Progenitor cell of endocrine pancreas (in vitro differentiated cells): ENCODE measurements at places on chromosomes 3 and 15. TPM values are rescaled to one million over a fixed set of nuclear protein-coding genes. Genes with fewer than 3 reads are reported as not detected.
A peak's percentile ranks its signal among the peaks of the same experiment; 100 is the strongest.

The UTS2B gene
- total RNA-seq = 0.62 TPM in 1 of 2 replicates, not detected in the other

GRCh38 chr15:100318880-100319279 is 22.9 kb downstream of the ADAMTS17 start:
- no peak for DNase-seq
- no peak overlapping the region for H3K4me3 ChIP-seq
- peaks cover 2% of the 10 kb centered on the region for H3K27me3 ChIP-seq
- no peak overlapping the region for H3K27ac ChIP-seq

GRCh38 chr15:65766422-65767263 is 25.4 kb downstream of the DENND4A start:
- peaks cover 14% of the 10 kb centered on the region for H3K4me1 ChIP-seq
- no peaks in the 10 kb centered on the region for H3K36me3 ChIP-seq
- DNase-seq = no peak
- H3K27ac ChIP-seq = no peak overlapping the region
- H3K4me3 ChIP-seq = no peak overlapping the region

The PAQR5 gene
- total RNA-seq = 12.6 and 14.6 TPM in 2 replicates

The LRRIQ4 gene
- total RNA-seq = 0.31 and 0.42 TPM in 2 replicates

DNA sequence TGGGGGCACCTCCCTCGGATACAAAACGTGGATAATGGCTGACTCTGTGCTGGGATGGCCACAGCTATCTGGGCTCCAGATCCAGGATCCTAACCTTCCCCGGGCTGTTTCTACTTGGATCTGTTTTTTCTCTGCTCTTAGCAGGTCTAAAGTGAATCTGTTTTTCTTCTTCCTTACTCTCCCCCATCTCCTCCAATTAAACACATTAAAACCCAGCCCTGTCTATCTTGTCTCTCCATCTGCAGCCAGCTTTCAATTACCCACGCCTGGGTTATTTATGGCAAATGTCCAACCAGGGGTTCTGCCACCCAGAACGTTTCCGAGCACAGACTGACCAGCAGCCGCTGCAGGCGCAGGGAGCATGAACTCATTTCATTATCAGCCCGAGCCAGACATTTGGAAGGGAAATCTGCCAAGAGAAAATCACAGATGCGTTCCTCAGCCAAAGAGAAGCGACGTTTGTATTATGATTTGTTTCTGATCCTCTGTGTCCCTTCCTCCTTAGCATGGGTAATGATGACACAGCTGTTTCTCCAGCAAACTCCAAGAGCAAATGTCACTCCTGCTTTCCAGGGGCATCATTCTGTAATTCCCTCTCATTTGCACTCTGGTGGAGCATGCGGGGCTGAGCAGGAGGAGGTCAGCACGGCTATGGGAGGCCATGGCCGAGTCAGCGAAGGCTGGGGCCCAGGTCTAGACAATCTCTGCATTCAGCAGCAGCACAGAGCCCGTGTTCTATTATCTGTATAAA is 42.0 kb downstream of the UMPS start:
- no peak overlapping the region for H3K27ac ChIP-seq
- no peak for DNase-seq
- no peaks in the 10 kb centered on the region for H3K4me1 ChIP-seq
- no peak overlapping the region for H3K4me3 ChIP-seq
- no peaks in the 10 kb centered on the region for H3K27me3 ChIP-seq
- peaks cover 11% of the 10 kb centered on the region for H3K36me3 ChIP-seq

DNA sequence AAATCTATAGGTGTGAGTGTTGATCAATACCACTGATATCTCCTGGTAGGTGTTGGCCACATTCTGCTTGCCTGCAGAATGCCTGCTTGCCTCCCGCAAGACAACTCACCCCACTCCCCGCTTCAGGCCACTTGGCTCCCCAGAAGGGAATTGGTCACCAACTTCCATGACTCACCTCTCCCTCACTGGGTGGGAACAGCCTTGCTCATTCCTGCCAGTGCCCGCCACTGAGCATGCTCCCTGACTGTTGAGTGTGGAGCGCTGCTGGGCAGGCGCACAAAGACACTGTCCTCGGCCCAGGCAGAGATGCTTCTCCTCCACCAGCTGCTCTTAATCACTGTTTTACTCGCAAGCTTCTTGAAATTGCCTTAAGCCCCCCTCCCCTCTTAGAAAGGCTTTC is 57.3 kb upstream of the PPP2R3A start:
- no peaks in the 10 kb centered on the region for H3K36me3 ChIP-seq
- no peaks in the 10 kb centered on the region for H3K27me3 ChIP-seq
- no peak overlapping the region for H3K27ac ChIP-seq
- no peak for DNase-seq
- no peak overlapping the region for H3K4me3 ChIP-seq

GRCh38 chr15:34239151-34239808 is 14.5 kb downstream of the EMC4 start:
- DNase-seq = no peak
- H3K27ac ChIP-seq = no peak overlapping the region

DNA sequence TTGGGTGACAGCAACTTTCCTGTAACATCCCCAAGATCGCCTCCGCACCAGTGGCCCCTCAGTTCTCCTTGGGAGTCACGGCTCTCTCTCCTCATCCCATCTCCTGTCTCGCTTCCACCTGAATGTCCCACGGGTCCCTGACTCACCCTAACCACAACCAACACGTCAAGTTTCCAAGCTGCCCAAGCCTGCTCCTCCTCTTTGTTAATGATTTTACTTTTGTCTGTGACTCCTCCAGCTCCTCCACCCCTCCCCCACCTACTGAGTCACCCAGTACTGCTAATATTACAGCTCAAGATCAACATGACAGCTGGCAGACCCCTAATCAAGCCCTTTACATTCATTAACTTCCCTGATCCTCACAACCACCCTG is 39.3 kb downstream of the BDH1 start:
- no peak overlapping the region for H3K4me3 ChIP-seq
- DNase-seq = no peak
- H3K36me3 ChIP-seq = peaks cover 8% of the 10 kb centered on the region
- peak overlapping the region; percentile 9 for H3K27ac ChIP-seq

The C3orf85 gene
- not detected in 2 replicates for total RNA-seq

DNA sequence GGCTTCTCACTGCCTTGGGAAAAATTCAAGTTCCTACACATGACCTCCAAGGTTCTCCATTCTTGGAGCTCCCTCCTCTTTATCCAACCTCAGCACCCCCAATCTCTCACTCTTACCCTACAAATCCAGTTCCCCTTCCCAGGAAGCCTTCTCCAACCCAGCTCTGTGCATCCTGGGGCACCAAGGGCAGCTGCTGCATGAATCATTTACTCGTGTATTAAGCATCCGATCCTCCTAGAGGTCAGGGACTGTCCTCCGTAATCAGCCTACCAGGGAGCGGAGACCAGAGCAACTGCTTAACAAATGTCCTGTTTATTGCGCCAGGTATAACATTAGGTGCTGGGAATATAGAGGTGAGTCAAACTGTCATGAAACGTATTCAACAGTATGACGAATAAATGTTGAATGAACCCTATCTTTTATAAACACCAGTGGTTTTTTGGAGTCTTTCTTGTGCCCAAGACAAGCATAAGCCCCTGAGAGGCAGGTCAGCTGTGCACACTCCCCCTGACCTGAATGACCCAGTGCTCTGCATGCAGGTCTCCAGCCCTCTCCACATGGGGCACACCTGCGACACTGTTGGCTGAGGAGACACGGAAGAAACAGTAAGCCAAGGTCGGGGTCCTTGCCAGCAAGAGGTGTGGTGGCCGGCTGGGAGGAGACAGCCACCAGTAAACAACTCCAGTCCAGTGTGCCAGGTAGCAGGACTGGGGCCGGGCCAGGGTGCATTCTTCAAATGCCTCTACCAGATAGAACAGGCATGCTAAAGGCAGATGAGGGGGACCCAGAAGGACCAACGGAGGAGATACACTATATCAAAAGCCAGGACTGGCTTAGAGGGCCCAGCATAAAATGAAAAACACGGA is 27.6 kb downstream of the ANP32A start:
- H3K4me3 ChIP-seq = no peak overlapping the region
- H3K4me1 ChIP-seq = peaks cover 81% of the 10 kb centered on the region
- no peaks in the 10 kb centered on the region for H3K27me3 ChIP-seq
- peak overlapping the region; percentile 56 for H3K27ac ChIP-seq
- DNase-seq = no peak

DNA sequence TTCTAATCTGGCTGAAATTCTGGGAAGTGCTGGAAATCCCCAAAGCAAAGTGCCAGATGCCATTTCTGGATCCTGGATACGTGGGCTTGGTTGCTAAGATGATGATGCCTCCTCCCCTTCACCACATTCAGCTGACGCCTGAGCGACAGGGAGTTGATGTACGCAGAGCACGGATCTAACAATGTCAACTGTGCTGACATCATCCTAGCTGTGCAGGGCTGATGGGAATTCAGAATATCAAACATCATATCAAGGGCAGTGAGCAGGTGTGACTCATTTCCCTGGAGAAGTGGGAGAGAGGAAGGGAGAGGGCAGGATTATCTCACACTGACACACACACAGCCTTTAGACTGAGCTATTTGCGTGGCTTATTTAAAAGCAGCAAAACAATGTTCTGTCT is 92.6 kb upstream of the ZBTB20 start:
- no peaks in the 10 kb centered on the region for H3K4me1 ChIP-seq
- H3K36me3 ChIP-seq = no peaks in the 10 kb centered on the region
- DNase-seq = no peak
- no peak overlapping the region for H3K4me3 ChIP-seq

DNA sequence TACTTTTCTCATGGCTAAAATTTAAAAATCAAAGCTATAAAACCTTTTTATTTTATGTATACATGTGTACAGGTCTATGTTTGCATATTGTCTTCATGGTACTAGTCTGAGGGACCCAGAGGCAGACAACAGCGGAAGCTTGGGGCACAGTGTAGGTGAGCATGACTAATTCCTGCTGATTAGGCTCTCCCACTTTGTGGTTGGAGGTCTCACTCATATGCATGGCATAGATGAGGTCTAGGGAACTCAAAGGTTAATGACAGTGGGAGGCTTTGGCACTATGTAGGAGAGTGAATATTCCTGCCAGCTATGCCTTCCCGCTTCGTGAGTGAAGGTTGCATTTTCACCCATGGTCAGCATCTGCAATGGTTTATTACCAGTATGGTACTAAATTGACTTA is 47.5 kb upstream of the AADACL2 start:
- no peaks in the 10 kb centered on the region for H3K27me3 ChIP-seq
- H3K36me3 ChIP-seq = no peaks in the 10 kb centered on the region
- no peak overlapping the region for H3K27ac ChIP-seq
- H3K4me3 ChIP-seq = no peak overlapping the region

- H3K4me1 ChIP-seq = no peaks in the 10 kb centered on the region
- H3K27ac ChIP-seq = no peak overlapping the region
Observed at GRCh38 chr3:84974347-84974746, 15.6 kb downstream of the CADM2 start.

DNA sequence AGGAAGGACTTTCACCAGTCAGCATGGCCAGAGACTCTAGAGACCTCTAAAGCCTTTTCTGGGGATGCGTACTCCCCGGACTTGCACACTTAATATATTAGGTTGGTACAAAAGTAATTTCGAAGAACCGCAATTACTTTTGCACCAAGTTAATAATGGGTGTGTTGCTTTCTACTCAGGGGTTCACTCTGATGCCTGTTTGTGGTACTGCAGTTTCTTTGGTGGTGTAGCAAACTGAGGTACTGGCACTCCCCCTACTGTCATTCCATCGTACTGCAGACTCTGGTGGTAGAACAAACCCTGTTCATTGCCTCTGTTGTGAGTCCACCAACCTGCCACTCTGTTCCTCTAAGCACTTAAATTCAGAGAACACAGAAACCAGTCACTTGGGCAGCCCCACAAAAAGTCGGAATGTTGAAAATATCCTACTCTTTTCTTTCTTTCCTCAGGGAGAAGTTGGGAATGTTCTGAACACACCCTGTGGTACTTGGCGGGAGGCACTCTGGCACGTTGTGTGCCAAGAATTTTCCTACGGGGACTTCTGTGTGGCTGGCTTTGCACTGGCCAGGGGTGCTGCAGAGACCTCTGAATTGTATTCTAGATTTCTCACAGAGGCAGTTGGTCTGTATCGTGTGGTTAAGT is 46.3 kb downstream of the GABRG3 start:
- no peak overlapping the region for H3K27ac ChIP-seq
- H3K27me3 ChIP-seq = peaks cover 8% of the 10 kb centered on the region
- no peaks in the 10 kb centered on the region for H3K4me1 ChIP-seq
- H3K4me3 ChIP-seq = no peak overlapping the region
- no peaks in the 10 kb centered on the region for H3K36me3 ChIP-seq

DNA sequence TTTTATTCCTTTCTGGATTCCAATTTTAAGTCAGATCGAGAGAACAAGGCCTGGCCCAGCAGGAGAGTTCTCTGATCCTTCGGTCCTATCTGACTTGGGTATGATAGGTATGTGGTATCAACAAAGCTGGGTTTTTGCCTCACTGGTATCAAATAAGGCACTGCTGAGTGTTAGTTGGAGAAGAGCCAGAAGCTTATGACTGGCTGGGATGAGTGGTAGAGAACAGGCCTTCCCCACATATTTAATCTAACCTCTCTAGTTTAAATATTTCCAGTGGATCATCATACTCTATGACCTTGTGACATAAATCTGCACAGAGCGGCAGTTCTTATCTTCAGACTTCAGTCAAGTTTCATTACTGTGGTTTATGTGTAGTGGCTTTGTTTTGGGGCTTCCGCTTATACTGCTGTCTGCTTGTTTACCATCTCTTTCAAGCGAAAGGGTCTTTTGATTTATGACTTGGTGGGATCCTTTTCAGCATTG is 164.5 kb downstream of the PTPRG start:
- H3K27me3 ChIP-seq = no peaks in the 10 kb centered on the region
- H3K36me3 ChIP-seq = peaks cover 2% of the 10 kb centered on the region
- peak overlapping the region; percentile 2 for H3K4me3 ChIP-seq
- no peak for DNase-seq
- peaks cover 47% of the 10 kb centered on the region for H3K4me1 ChIP-seq

The CHRNA7 gene
- 5.1 and 5.7 TPM in 2 replicates for total RNA-seq

The CDC25A gene
- total RNA-seq = 20.5 and 24.5 TPM in 2 replicates

The GOLGA8G gene
- not detected in 2 replicates for total RNA-seq

DNA sequence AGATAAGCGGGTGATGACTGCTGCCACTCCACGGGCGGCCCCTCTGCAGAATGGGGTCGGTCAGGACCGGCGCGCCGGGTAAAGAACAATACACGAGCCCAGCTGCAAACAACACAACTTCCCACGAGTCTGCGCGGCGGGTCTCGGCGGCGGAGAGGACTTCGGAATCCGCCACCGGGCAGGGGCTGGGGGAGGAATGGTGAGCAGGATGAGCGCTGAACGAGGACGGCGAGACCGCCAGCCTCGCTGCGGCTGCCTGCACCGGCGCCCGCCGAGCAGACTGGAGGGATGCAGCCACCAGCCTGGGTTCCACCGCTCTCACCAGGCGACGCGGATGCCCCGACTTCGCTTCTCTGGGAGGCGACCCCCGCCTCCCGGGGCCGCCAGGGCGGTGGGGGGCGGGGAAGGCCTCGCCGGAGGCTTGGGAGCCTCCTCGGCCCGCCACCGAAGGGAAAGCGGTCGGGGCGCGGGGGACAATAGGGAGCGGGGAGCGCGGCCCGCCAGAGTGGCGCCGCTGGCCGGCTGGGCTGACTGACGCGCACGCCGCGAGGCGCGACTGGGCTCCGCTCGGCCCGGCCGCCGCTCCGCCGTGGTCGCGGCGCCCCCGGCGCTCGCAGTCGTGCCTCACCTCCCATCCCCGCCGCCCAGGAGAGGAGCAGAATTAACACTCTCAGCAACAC is 515 bp downstream of the ADAM10 start:
- no peaks in the 10 kb centered on the region for H3K36me3 ChIP-seq
- peak; percentile 54 for DNase-seq
- peaks cover 21% of the 10 kb centered on the region for H3K4me1 ChIP-seq
- H3K27ac ChIP-seq = peak overlapping the region; percentile 99
